ENCODE measurements at places on chromosomes 13 and 19. TPM values are rescaled to one million over a fixed set of nuclear protein-coding genes. Genes with fewer than 3 reads are reported as not detected.

The KLK14 gene
- 0.89 TPM for total RNA-seq

The MEIS3 gene
- total RNA-seq, result 3.4 TPM

The CPB2 gene
- not detected for total RNA-seq

The ZNF730 gene
- not detected for total RNA-seq

The CXCL17 gene
- not detected for total RNA-seq

The PCCA gene
- 72.5 TPM for total RNA-seq

The OR7A5 gene
- total RNA-seq, result not detected

The ZNF699 gene
- 2.7 TPM for total RNA-seq

The SCN1B gene
- 45.7 TPM for total RNA-seq

The ZNF20 gene
- total RNA-seq, result 1.8 TPM

The GFY gene
- not detected for total RNA-seq

The ADGRE1 gene
- 0.30 TPM for total RNA-seq

The TMEM145 gene
- total RNA-seq, result 0.64 TPM

The MTUS2 gene
- 126 TPM for total RNA-seq

The OR7G1 gene
- total RNA-seq, result not detected

The KLK12 gene
- total RNA-seq, result not detected

The ZSCAN5A gene
- total RNA-seq, result 18.4 TPM

The CKM gene
- 6,589 TPM for total RNA-seq

The ZNF28 gene
- 9.2 TPM for total RNA-seq

The CLIP3 gene
- 5.0 TPM for total RNA-seq
